Activated naive CD4-positive, alpha-beta T cell treated with anti-CD3 and anti-CD28 coated beads for 36 hours (primary cell): ENCODE measurements at places on chromosomes 3 and 15. TPM values are rescaled to one million over a fixed set of nuclear protein-coding genes. Genes with fewer than 3 reads are reported as not detected.
A peak's percentile ranks its signal among the peaks of the same experiment; 100 is the strongest.

GRCh38 chr3:8970971-8971589 lies 7.8 kb upstream of the RAD18 start:
- H3K4me3 ChIP-seq = no peak overlapping the region
- H3K4me1 ChIP-seq = peaks cover 2% of the 10 kb centered on the region
- H3K27ac ChIP-seq = no peak overlapping the region
- no peaks in the 10 kb centered on the region for H3K27me3 ChIP-seq
- peak; percentile 85 for DNase-seq

- H3K4me3 ChIP-seq = no peak overlapping the region
- no peak overlapping the region for H3K27ac ChIP-seq
- no peaks in the 10 kb centered on the region for H3K4me1 ChIP-seq
- H3K27me3 ChIP-seq = peaks cover 19% of the 10 kb centered on the region
Observed at GRCh38 chr3:185709251-185709955, 115.4 kb downstream of the IGF2BP2 start.

DNA sequence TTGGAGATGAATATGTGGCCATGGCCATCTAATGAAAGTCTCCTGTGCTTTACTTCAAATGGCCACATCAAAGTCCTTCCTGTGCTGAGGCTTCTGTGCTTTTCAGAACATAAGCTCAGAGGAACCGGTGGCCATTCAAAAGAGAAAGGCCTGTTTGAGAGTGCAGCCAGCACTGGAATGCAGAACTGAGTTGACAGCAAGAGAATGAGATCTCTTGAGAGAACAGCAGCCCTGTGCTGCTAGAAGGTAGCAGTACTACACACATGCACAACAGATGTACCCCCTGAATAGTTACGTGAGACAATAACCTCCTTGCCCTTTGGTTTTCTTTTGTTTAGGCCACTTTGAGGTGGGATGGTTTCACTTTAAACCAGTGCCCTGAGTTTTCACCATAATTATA lies 292.5 kb downstream of the PTPRG start:
- no peaks in the 10 kb centered on the region for H3K4me1 ChIP-seq
- H3K36me3 ChIP-seq = no peaks in the 10 kb centered on the region
- peaks cover 3% of the 10 kb centered on the region for H3K27me3 ChIP-seq

C2CD4A gene
- total RNA-seq = 0.14 TPM

SCAMP5 gene
- total RNA-seq = 0.15 TPM
